Stimulated activated CD8-positive, alpha-beta memory T cell treated with anti-CD3 and anti-CD28 coated beads, Interleukin-2, amount 100 ng/mL, for 1 hour (primary cell): ENCODE measurements at places on chromosomes 11 and 22.

- no peak for DNase-seq
These were observed 13.3 kb downstream of the MS4A13 start for GRCh38 chr11:60528465-60528864.

DNA sequence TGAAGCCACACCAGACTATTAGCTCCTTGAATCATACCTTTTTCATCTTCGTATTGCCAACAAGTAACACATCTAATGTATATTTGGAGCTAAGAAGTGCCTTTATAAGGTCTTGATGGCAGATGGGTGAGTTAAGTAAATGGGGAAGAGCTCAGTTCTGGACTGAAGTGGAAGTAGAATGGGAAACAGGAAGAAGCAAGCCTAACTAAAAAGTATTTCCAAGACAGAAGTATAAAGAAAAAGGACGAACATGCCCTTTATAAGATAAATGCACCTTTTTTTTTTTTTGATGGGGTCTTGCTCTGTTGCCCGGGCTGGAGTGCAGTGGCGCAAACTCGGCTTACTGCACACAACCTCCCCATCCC, 14.5 kb downstream of the CRTAM start:
- no peak for DNase-seq

- no peak for DNase-seq
These were observed 11.3 kb downstream of the CYB561A3 start for GRCh38 chr11:61350336-61350735.

DNA sequence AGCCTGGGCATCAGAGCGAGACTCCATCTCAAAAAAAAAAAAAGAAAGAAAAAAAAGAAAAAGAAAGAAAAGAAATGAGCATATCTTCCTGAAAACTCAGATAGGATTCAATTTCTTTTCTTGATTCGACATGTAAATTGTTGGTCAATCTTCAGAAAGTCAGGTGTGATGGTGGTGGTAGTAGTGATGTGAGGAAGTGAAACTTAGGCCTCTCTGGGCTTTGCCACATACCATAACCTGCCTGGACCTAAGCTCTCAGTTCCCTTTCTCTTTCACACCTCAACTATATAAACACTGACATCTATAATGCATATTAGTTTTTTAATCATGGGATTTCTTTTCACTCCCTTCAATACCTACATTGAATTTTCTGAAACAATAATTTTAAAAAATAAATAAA, 98.0 kb upstream of the TBCEL start:
- no peak for DNase-seq

DNA sequence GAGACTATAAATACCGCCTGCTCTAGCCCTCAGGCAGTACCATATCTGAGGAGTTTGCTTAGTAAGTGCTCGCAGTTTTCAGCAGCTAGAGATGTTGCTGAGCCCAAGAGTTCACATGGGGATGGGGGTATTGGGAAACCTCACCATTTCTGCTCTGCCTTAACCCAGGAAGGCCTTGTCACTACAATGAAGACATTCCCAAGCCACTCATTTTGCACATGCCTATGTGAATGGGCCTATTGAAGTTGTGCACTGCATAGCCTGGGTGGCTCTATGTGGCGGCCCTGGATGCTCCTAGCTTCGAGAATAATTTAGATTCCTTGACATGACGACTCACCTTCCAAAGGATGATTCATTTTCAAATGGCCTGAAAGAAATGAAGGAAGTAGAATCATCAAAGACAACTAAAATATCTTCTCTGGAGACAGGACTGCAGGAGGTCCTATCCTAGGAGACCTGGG, 163.4 kb downstream of the ADAMTS15 start:
- DNase-seq = no peak

DNA sequence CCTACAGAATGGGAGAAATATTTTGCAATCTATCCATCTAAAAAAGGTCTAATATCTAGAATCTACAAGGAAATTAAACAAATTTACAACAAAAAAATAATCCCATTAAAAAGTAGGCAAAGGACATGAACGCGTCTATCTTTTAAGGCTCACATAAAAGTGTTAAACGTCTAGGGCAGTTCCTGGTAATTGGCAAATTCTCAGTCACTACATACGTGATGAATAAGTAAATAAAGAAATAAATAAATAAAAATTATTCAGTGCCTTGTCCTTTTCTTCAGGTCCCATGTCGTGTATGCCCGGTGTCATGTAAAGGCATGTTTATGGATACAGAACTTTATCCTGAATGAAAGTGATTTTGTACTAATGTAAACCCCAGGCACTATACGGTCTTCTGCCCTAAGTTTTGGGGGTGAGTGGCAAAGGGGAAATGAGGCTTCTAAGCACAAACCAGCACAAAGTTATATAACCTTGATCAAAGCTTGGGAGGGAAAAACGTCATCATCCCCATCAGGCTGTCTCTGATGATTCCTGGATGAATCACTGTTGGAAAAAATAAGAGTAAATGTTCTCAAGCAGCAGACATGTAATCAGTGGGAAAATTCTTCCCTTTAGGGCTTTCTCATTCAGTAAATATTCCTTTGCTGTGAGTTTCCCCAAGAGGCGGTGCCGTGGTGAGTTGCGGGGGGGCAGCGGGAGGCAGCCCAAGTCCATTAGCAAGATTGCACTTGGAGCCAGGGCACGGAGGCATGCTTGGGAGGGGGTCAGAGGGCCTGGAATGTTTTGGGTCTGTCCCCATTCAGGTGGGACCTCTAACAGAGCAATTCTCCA, 30.4 kb upstream of the MICAL2 start:
- DNase-seq = no peak

GRCh38 chr11:79152511-79152910, 288.3 kb downstream of the TENM4 start:
- no peak for DNase-seq

GRCh38 chr22:20520093-20520511, 12.7 kb downstream of the MED15 start:
- DNase-seq = no peak

DNA sequence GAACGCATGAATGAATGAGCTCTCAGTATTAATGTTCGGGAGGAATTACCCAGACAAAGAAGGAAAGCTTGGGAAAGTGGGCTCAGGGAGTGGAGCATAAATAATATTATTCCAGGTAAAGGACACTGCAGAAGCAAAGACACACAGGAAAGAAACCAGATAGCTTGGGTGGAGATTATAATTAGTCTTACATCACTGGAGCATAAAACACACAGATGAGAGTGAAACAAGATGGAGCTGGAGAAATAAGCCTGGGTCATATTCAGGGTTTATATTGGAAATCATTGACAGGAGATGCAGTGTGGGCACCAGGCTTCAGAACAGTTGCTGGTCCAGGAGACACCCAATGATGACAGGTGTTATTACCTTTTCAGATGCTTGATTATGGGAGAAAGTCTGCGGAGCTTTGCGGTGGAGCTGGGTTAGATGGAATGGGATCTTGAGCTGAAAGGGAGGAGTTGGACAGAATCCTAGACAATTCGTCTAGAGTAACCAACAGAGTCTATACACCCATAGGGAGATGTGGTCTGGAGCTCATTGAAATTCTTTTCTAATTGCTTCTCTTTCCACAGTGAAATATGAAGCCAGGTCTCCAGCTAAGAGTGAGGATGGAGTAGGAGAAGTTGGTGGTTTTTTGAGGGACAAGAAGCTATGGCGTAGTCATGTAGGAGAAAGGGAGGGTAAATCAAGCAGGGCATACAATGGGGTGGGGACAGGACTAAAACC, 227.2 kb downstream of the FAM76B start:
- no peak for DNase-seq

DNA sequence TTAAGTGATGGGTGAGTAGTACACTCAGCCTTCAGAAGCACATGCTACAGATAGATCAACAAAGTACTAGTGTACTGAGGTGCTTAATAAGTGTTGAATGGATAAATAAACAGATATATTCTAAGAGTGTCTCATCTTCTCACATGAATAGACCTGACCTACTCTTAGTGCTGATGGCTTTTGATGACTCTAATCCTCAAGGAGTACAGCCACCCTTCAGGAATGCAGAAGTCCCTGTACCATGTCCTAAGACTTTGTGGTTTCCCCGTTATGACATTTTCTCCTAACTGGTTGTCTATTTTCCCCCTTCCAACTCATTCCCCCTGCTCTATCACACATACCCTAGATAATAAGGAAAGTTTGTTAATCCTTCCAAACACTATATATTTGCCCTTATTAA, 61.6 kb downstream of the C11orf65 start:
- no peak for DNase-seq

GRCh38 chr11:20536784-20537183, 62.6 kb upstream of the SLC6A5 start:
- no peak for DNase-seq

DNA sequence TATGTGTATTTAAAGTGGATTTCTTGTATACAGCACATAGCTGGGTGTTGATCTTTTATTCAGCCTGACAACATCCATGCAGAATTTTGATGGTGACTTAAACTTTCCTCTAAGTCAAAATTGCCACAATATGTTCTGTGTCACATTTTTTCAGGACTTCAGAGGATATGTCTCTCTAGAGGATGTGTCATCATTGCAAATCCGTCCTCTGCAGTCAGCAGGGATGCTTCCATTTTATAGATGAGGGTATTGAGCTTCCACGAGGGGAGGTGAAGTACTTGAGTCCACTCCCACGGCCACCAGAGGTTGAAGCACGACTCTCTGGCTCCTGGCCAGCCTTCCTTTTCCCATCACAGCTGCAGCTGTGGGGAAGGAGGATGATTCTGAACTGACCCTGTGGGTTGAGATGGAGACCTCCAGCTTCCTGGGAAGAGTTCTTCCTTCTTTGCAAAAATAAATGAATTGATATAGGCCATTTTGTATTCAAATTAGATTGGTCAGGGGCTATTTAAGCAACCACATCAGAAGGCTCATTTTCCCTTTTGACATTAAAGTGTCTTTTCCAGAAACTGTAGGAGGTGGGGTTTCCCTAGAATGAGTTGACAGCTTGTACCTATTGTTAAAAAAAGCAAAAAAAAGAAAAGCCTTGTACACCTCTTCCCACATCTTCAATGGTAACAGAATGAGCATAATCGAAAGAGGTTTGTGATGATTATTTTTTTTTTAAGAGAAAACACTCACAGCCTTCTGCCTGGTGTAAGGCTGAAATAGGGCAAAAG, 55.2 kb upstream of the MYEOV start:
- no peak for DNase-seq

DNA sequence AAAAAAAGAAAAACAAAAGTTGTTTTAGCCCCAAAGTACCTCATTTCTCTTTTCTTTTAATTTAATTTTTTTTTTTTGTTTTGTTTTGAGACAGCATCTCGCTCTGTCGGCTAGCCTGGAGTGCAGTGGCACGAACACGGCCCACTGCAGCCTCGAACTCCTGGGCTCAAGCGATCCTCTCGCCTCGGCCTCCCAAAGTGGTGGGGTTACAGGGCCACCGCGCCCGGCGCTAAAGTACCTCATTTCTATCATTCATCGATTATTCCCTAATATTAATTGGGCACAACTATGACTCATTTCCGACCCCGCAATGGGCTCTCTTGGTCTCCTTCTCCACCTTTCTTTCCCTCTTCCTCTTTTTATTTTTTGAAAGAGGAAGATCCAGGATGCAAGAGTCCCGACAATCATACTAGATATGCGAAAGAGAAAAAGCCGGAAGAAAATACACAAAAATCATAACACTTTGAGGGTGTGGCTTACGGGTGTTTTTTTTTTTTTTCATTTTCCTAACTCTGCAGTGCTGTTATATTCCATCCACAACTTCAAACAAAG, 475 bp upstream of the AIP start:
- DNase-seq = no peak

GRCh38 chr22:36156515-36157419, 3.8 kb downstream of the APOL3 start:
- DNase-seq = peak; percentile 31

DNA sequence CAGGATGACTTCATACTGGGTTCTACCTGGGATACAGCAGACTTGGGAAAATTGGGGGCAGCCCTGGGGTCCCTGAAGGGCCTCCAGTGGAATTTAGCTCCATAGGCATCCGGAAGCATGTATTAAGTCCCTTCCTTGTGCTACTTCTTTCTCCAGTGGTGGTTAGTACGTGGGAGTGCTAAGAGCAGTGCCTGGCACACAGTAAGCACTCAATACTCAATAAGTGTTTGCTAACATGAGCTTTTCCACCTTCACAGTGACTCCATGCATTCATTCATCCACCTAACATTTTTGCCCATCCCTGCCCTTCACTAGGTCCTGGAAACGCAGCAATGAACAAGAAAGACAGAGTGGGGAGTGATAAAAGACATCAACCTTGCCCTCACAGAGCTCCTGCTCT, 120.5 kb downstream of the MN1 start:
- DNase-seq = no peak

GRCh38 chr11:67356387-67356863, 3.1 kb upstream of the POLD4 start:
- no peak for DNase-seq

DNA sequence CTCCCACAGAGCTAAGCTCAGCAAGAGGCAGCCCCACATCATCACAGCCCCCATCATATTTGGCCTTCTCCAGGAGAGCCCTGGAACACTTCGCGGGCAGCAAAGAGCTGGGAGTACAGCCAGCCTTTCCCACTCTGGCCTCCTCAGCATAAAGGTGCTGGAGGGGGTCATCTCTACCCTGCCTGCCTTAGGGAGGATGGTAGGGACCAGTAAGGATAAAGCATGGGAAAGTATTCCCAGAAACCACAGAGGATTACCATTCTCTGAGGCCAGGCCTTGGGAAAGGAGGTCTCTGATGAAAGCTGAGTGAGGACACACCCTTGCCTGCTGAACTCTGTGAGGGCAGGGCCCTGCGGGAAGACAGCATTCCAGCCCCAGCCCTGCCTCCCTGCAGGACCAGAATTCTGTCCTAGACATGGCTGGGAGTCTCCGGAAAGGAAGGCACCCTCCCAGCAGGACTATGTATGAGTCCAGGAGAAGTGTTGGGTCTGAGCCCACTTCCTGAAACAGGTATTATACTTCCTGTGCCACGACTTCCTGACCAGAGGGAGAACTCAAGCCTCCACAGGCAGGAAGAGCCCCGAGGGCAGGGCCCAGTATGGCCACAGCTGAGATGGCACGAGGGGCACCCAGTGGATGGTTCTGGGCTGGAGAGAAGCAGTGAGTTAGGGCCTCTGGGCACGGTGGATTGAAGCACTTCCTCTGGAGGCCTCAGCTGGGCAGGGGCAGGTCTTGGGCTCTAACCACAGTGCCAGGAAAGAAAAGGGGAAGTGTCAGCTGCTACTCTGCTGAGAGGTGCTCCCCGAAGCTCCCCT, 12.9 kb upstream of the CASTOR1 start:
- DNase-seq = no peak

DNA sequence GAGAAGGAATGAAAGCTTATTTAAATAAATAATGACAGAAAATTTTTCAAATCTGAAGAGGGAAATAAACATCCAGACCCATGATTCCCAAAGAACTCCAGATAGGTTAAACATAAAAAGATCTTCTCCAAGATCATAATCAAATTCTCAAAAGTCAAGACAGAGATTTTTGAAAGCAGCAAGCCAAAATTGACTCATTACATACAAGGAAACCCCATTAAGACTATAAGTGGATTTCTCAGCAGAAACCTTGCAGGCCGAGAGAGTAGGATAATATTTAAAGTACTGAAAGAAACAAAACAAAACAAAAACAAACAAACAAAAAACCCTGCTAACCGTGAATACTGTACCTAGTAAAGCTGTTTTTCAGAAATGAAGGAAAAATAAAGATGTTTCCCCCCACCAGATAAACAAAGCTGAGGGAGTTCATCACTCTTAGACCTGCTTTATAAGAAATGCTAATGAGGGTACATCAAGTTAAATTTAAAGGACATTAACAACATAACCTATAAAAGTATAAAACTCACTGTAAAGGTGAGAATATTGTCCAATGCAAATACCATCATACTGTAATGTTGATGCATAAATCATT, 412.2 kb downstream of the INSC start:
- no peak for DNase-seq
